ENCODE measurements at places on chromosomes 2 and 18.

DNA sequence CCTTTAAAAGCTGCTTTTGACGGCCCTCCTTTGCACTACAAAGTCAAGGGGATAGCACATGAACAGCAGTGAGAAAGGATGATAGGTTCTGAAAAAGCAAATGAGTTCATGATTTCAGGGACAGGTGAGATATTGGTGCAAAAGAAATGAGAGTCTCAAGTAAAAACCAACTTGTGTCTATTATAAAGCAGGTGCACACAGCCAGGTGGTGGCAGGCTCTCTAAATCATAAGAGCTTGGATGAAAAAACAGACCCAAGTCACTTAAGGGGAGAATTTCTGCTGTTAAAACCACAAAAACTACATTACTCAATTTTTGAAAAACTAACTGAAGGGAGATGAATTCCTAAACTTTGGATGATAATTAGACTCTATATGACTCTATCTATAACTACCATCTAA, 201.5 kb downstream of the SP3 start:
- DNase-seq, result no peak

- DNase-seq, result no peak
These were observed 65.8 kb downstream of the MEMO1 start for GRCh38 chr2:31944828-31945571.

DNA sequence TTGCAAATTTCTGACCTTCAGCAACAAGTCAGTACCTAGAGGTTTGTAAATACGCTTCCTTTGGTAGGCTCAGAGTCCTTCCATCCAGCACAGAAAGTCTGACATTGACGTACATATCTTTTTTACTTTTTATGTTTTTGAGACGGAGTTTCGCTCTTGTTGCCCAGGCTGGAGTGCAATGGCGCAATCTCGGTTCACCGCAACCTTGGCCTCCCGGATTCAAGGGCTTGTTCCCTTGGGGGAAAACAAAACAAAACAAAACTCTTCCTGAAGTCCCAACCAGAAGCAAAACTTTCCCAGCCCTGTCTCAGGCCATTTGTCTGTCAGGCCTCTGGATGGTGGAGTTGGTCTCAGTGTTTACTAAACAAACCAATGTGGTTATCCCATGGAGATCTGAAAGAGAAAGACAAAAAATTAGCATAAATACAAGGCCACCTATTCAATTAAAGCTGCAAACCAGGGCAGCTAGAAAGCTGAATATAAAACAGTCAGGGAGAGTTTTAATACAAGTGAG, 29.6 kb upstream of the ATL2 start:
- no peak for DNase-seq

DNA sequence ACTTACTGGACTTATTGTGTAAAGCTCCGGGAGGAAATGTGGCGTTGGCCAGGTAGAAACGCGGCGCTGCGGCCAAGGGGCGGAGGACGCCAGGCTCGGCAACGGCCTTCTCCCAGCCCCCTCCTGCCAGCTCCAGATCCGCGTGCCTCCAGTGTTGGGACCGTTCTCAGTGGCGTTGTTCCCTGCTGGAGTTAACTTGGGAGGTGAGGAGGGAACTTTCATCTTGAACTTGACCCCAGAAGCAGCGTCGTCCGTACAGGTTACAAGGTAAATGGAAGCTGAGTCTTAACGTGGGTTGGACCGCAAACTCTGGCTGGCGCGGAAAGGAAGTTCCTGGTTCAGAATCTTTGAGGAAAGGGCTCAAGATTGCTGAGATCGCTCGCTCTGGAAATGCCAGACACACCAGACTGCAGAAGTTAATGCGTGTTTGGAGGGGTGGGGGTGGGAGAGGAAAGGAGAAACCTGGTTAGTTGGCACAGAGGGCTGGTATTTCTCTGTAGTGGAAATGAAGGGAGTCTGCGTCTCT, 1.3 kb downstream of the TANC1 start:
- DNase-seq, result peak; percentile 33

GRCh38 chr2:63051042-63051794, 588 bp downstream of the OTX1 start:
- DNase-seq, result no peak

- DNase-seq, result peak; percentile 92
These were observed 66.8 kb downstream of the HNRNPLL start for GRCh38 chr2:38535744-38536506.

- DNase-seq, result no peak
These were observed 14.8 kb downstream of the PIK3C3 start for GRCh38 chr18:41969881-41970280.

DNA sequence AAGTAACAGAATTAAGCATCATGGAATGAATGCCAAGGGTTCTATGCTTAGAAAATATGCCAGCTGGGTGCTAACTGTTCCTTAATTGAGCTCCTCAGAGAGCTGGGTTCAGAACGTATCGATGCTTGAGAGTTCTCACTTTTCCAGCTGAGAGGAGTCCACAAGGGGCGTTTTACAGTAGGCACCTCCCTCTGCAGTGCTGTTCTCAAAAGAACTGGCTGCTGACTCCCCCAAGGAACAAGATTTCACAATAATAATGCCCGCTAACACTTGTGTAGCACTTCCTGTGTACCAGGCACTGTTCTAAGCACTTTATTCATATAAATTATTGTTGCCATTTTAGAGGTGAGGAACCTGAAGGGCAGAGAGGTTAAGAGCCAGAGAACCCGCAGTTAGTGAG, 18.1 kb upstream of the TMEM237 start:
- no peak for DNase-seq

- no peak for DNase-seq
These were observed 40.9 kb upstream of the CCDC88A start for GRCh38 chr2:55460562-55460961.

GRCh38 chr18:6031002-6031401, 135.7 kb upstream of the TMEM200C start:
- no peak for DNase-seq

DNA sequence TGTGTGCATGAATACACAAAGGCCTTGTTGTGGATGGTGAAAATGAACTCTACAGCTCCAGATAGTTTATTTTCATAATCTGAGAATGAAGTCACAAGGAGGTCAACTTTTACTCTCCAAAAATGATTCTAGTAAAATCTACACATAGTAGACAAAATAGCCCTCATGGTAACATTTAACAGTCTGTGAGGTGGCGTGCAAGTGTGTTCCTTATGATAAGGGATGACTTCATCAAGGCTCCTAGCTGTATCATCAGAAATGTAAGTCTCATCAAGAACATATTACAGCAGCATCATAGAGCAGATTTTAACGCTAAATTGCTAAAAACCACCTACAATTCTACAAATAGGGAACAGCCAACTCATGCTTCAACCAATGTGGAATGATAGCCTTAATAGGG, 72.3 kb upstream of the RIOK3 start:
- DNase-seq, result no peak

- peak; percentile 29 for DNase-seq
These were observed 50.4 kb downstream of the EML6 start for GRCh38 chr2:54773838-54774237.

GRCh38 chr2:191174442-191174841, 23.6 kb upstream of the STAT4 start:
- DNase-seq, result no peak
